Activated gamma-delta T cell (primary cell): ENCODE measurements at places on chromosomes 6 and 20.

- DNase-seq = no peak
These were observed 72.4 kb downstream of the SHLD1 start for GRCh38 chr20:5822569-5822968.

DNA sequence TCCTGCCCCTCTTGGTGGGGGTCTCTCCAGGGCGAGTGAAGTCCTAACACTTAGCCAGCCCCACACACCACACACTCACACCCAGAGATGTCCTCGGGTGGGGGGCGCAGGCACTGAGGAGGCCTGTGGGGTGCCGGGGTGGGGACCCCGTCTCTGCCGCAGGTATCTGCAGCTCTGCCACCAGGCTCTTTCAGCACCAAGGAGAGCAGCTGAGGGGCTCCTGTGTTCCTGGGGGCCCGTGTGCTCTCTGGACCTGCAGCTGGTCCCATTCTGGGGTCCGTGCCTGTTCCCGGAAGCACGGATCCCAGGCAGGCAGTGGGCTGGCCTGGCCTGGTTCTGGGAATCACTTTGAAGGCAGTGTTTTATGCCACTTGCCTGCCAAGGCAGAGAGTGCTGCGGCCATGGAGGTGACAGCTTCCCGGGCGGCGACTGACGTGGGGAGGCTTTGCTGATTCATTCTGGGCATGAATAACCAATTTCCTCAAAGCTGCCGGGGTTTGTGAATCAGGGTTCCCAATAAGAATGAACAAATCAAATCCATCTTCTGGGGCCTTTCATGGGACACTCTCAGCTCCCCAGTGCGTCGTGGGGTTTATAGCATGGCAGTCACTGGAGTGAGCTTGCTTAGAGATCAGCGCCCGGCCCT lies 54.4 kb upstream of the SLCO4A1 start:
- no peak for DNase-seq

- no peak for DNase-seq
These were observed 59.4 kb downstream of the PLCG1 start for GRCh38 chr20:41196653-41197225.

DNA sequence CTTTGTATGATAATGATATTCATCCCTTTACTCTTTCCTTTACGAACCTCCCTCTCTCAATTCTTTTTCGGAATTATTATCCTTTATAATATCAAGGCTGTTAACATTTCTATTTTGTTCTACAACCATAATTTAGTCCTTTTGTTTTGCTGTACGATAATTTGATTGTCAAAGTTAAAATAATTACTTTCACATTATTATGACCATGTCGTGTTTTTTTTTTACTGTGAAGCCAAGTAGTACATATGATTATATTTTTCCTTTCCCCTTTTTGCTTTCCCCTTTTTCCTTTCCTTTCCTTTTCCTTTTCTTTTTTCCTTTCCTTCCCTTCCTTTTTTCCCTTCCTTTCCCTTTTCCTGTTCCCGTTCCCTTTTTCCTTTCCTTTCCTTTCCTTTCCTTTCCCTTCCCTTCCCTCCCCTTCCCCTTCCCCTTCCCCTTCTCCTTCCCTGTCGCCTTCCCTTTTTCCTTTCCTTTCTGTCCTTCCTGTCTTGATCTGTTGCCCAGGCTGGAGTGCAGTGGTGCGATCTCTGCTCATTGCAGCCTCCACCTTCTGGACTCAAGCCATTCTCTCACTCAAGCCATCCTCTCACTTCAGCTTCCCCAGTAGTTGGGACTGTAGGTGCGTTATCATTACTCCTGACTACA lies 19.5 kb downstream of the CD2AP start:
- DNase-seq = no peak

DNA sequence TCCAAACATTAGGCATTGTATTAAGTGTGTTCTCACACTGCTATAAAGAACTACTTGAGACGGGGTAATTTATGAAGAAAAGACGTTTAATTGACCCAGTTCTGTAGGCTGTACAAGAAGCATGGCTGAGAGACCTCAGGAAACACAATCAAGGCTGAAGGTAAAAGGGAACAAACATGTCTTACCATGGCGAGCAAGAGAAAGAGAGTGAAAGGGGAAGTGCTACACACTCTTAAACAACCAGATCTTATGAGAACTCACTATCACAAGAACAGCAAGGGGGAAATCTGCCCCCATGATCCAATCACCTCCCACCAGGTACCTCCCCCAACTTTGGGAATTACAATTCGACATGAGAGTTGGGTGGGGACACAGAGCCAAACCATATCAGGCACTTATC lies 86.6 kb upstream of the TOP1 start:
- DNase-seq = no peak

DNA sequence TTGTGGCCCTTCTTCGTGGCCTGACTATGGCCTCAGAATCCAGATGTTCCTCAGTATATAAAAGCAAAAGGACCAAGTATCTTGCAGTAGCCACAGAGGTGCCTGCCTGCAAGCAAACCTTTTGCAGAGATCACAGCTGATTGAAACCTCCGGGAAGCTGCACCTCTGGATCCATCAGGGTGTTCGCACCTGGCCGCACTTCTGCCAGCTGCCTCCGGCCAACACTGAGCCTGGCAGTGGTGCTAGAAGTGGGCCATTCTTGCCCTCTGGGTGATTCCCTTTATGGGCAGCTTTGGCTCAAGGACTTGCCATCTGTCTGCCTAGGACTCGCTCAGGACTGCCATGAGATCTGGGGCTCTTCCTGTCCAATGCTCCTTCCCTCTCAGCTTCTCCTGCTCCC lies 214.6 kb upstream of the ECI2 start:
- no peak for DNase-seq

GRCh38 chr6:170378502-170378901 lies 71.9 kb downstream of the FAM120B start:
- DNase-seq = no peak

GRCh38 chr20:32456869-32457478 lies 98.8 kb downstream of the ASXL1 start:
- no peak for DNase-seq

GRCh38 chr6:108009894-108010293 lies 51.9 kb upstream of the SEC63 start:
- DNase-seq = no peak

GRCh38 chr6:143419526-143419925 lies 31.0 kb downstream of the ADAT2 start:
- DNase-seq = no peak

DNA sequence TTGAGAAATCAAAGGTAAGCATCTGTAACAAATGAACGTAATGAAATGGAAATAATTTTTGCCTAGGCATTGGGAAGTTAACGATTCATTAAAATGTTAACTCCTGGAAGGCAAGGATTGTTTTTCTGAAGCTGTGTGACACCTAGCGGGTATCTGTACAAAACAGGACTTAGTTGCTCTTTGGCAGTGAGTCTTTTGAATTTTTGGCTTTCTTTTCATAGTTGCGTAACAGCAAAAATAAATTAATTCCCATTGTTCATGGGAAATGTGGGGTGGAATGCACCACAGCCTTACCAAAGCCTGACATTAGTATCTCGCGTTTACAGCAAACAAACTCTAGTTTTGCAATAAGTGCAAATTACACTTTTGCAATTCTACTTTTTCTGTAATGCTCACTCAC lies 92.7 kb upstream of the DTNBP1 start:
- no peak for DNase-seq

DNA sequence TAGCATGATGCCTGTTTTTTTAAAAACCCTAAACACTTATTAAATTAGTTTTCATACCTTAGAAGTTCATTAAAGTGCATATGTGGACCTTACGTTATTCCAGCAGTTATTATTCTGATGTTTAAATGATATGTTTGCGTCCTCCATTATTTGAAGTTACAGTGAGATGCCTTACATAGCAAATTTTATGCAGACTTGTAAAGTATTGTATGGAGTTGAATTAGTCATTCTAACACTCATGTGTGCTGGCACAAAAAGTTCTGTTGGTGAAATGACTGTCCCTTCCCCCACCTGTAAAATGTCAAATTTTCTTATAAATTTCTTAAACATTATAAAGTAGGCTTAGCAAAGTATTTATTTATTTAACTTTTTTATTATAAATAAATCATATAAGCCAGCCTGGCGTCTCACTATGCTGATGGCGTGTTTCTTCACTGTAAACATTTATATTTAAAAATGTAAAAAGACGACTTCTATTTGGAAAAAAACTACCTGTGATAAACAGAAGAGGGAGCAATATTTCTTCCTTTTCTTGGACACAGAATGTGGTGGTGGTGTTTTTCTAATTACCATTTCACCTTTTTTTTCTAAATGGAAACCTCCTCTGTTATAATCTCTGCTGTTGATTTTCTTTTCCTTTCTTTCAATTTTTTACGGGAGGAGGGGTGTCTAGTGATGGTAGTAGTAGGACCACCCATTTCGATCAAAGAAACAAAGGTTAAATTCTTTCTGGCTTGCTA lies 155.4 kb downstream of the RFPL4B start:
- no peak for DNase-seq

GRCh38 chr6:93088621-93089501 lies 330.5 kb downstream of the EPHA7 start:
- DNase-seq = no peak

DNA sequence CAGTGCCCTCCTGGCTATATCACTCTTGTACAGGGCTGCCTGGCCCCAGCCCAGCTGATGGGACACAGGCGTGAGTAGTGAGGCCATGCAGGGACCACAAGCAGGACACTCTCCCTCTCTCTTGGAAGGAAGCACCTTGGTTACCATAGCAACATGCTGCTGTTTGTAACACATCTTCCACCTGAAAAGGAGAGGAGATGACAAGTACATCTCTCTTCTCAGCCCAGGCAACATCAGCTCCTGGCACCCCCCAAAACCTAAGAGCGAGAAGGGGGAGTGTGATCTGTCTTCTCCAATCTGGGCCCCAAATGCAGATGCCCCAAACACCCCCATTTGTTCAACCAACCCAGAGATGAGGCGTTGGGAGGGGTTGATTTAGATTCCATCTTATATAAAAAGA lies 49.9 kb downstream of the KCNB1 start:
- no peak for DNase-seq

GRCh38 chr6:166640342-166641043 lies 13.4 kb upstream of the RPS6KA2 start:
- DNase-seq = no peak

- no peak for DNase-seq
These were observed 2.2 kb upstream of the RRBP1 start for GRCh38 chr20:17684077-17684888.

DNA sequence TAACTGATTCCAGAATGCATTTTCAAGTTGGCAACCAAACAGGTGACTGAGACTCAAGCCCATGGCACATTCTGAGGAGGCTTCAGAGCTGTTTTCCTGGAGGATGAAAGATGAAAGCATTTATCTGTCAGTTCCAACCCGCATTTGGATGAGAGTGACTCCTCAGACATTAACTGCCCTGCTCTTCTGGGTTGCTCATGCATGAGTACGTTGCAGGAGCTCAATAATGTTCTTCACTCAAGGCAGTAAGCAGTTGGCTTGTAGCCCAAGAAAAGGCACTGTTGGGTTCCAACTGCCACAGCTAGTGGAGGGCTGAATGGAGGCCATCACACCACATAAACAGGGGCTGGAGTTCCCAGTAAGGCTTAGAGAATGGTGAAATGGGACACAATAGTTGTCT lies 155.3 kb downstream of the FUT9 start:
- no peak for DNase-seq

- DNase-seq = no peak
These were observed 86.0 kb upstream of the SALL4 start for GRCh38 chr20:51888291-51888690.

- no peak for DNase-seq
These were observed 4.4 kb upstream of the MEP1A start for GRCh38 chr6:46788791-46789190.

GRCh38 chr6:32047539-32047854 lies 9.3 kb downstream of the CYP21A2 start:
- DNase-seq = no peak

GRCh38 chr6:139882234-139882633 lies 507.8 kb upstream of the CITED2 start:
- no peak for DNase-seq

GRCh38 chr6:142843361-142843760 lies 101.6 kb downstream of the HIVEP2 start:
- DNase-seq = no peak

- no peak for DNase-seq
These were observed 30.3 kb upstream of the MAPK13 start for GRCh38 chr6:36099869-36100483.

GRCh38 chr20:44643596-44644229 lies 7.8 kb downstream of the ADA start:
- peak; percentile 37 for DNase-seq

GRCh38 chr20:13245250-13245723 lies 24.2 kb downstream of the ISM1 start:
- no peak for DNase-seq

- no peak for DNase-seq
These were observed 860 bp downstream of the DEFB124 start for GRCh38 chr20:31474097-31474436.
